Activated T-cell treated with anti-CD3 and anti-CD28 coated beads, Interleukin-2, amount 50 U/mL, for 72 hours (primary cell): ENCODE measurements at places on chromosomes 5 and 9. TPM values are rescaled to one million over a fixed set of nuclear protein-coding genes. Genes with fewer than 3 reads are reported as not detected.
A peak's percentile ranks its signal among the peaks of the same experiment; 100 is the strongest.

DNA sequence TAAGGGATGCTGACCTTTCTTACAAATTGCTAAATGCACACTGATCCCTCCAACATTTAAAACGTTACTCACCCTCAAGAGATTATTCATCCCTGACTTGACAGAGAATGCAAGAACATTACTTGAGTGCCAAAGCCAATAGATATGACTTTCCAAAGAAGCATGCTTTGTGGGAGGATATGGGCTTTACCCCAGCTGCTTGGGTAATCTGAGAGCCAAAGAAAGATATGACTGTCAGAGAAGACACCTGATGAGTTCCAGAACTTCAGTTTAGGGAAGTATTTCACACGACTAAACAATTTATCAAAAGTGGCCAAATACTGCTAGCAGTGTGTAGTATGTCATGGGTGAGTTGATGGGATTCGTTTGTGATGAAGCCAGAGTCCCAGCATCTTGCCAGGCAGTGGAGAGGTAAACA lies 7.4 kb upstream of the SPDL1 start:
- DNase-seq = no peak
- H3K27me3 ChIP-seq = peaks cover 36% of the 10 kb centered on the region
- no peaks in the 10 kb centered on the region for H3K36me3 ChIP-seq
- no peak overlapping the region for H3K4me3 ChIP-seq
- H3K27ac ChIP-seq = no peak overlapping the region
- peaks cover 5% of the 10 kb centered on the region for H3K4me1 ChIP-seq

GRCh38 chr9:20361229-20361628 lies 261.1 kb downstream of the MLLT3 start:
- peak overlapping the region; percentile 79 for H3K27ac ChIP-seq
- H3K4me1 ChIP-seq = peaks cover 70% of the 10 kb centered on the region
- peak overlapping the region; percentile 71 for H3K4me3 ChIP-seq
- no peaks in the 10 kb centered on the region for H3K27me3 ChIP-seq
- H3K36me3 ChIP-seq = peaks cover 13% of the 10 kb centered on the region
- DNase-seq = no peak

GRCh38 chr9:115267790-115268189 lies 149.8 kb upstream of the TNC start:
- H3K4me1 ChIP-seq = no peaks in the 10 kb centered on the region
- DNase-seq = no peak
- H3K27ac ChIP-seq = no peak overlapping the region
- no peaks in the 10 kb centered on the region for H3K36me3 ChIP-seq
- H3K27me3 ChIP-seq = peaks cover 24% of the 10 kb centered on the region
- no peak overlapping the region for H3K4me3 ChIP-seq

DNA sequence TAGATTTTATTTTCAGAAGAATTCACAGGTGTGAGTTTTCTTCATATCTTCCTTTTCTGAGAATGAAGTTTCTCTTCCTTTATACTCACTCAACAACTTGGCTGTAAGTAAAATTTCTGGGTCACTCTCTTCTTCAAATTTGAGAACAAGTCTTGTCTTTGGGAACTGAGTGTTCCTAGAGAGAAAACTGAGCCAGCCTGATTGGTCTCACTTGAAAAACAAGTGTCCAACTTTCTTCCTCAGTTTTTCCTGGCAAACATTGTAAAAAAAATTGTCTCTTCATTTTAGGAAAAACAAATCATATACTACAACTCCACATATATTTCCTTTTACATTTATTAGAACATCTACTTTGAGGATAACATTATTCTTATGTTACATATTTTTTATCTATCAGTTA lies 156.1 kb upstream of the GHR start:
- no peaks in the 10 kb centered on the region for H3K27me3 ChIP-seq
- no peaks in the 10 kb centered on the region for H3K4me1 ChIP-seq
- no peak overlapping the region for H3K27ac ChIP-seq

Gene SLC6A3
- not detected for total RNA-seq

Gene CLINT1
- 60.7 TPM for total RNA-seq

DNA sequence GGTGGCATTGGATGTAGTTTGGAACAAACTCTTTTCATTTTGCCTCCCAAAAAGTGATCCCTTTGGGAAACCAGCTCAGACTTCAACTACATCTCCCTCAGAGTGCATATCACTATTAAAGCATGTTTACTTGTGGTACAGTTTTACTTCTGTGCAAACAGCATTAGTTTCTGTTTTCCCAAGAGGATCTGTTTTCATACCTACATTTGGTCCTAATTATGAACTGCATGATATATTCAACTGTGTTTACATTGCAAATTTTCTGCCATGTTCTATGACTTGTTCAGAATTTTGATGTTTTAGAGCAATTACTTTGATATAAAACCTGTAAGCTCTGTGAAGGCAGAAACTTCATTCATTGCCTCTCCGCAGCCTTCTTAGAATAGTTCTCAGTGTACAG lies 681.5 kb upstream of the ACO1 start:
- DNase-seq = no peak
- no peaks in the 10 kb centered on the region for H3K36me3 ChIP-seq
- H3K4me3 ChIP-seq = no peak overlapping the region
- H3K27me3 ChIP-seq = no peaks in the 10 kb centered on the region
- H3K4me1 ChIP-seq = peaks cover 19% of the 10 kb centered on the region
